ENCODE measurements at places on chromosomes 1 and 21.

- no peak for DNase-seq
Measured at GRCh38 chr1:161012420-161012819, 8.5 kb downstream of the F11R start.

DNA sequence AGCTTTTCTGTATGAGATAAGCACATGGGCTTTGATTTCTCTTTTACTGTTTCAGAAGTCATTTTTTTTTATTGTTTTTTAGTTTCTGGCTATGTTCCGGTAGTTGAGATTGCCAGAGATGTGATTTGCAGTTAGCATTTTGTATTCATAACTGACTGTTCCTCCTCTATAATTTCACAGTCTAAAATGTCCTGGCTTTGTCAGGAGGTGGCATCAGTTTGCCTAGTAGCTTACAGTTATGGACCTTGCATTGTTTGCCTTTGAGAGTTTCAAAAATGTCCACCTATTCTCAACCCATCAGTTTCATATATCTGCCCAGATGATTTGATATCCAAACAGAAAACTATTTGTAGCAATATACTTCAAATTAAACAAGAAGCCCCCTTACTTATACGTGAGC, 39.5 kb upstream of the ST6GALNAC3 start:
- no peak for DNase-seq

GRCh38 chr1:74522148-74522547, 9.7 kb upstream of the LRRC53 start:
- DNase-seq: no peak

- no peak for DNase-seq
Measured at GRCh38 chr1:164853146-164853545, 294.2 kb downstream of the PBX1 start.

DNA sequence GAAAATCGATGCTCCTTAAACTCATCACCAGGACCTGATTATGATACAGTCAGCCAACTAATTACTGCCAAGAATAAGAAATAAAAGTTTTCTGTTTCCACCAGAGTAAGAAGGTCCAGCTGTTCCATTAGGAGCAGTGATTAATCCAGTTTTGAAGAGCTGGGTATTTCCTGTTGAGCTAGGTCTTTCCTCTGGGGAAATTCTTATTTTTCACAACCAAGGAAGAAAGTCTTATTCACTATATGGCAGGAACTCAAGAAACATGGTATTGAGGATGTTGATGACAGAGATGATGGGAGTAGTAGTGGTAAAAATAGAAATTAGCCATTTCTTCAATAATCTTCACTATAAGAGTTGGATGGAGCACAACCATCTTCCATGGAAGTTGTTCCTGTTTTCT, 374.6 kb upstream of the RUNX1 start:
- DNase-seq: no peak

GRCh38 chr1:74504125-74504932, 8.1 kb downstream of the LRRC53 start:
- DNase-seq: peak; percentile 57

DNA sequence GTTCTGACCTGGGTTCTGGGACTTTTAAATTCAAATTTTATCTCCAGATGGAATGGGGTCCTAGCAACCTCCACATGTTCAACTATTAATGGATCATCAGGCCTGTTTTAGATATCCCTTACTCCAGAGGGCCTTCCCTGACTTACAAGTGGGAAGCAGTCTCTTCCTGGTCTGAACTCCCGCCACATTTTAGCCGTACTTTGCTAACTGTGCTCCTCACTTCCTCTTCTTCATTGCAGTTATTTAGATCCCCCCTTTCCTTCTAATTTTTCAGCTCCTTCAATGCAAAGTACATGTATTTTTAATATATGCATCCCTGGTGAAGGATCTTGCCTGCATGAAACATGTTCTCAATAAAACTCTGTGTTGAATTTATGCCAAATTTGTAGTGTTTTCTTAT, 3.7 kb downstream of the CD1A start:
- no peak for DNase-seq

DNA sequence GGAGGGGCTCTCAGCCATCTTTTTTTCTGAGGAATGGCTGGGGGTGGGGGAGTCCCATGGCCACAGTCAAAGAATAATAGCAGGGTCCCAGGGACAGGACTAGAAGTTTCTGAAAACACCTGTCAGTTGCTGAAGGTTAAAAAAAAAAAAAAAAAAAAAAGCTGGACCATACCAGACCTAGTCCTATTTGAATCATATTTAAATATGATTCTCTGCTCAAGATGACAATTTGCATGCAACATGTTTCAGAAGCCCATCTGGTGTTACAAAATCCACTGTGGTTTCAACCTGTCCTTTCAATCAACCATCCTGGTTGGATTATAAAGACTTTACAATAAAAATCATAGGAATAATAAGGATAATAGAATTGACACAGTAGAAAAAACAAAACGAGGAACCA, 153.7 kb downstream of the TENT5C start:
- no peak for DNase-seq

DNA sequence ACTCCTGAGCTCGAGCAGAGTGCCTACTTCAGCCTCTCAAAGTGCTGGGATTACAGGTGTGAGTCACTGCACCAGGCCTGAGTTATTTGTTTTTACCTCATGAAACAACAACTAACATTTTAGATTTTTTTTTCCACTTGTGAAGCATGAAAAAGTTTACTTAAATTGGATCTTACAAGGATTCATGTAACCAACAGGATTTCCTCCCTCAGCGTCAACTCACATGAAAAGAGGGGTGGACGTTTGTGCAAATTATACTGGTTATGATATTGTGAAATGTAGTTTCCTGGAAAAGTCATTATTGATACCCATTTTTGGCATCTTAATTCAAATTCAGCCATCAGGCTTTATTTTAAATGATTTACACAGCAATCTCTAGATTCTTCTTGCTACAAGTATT, 6.5 kb downstream of the CNST start:
- no peak for DNase-seq

DNA sequence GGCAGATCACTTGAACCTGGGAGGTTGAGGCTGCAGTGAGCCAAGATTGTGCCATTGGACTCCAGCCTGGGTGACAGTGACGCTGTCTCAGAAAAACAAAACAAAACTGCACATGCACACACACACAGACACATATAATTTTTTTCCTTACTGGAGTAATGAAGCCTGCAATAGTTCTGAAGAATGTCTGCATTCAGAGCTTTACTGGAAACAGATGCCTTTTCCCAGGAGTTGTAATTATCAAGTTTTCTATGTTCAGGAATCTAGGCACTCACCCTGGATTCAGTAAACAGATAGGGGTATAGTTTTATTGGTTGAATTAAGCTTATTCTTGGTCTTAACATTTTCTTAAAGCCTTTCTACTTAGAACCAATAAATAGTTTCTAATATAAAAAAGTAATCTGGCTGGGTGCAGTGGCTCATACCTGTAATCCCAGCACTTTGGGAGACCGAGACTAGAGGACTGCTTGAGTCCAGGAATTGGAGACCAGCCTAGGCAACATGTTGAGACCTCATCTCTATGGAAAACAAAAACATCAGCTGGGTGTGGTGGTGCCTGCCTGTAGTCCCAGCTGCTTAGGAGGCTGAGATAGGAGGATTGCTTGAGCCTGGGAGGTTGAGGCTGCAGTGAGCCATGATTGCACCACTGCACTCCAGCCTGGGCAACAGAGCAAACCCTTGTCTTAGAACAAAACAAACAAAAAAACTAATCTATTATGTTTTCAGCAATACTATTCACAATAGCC, 15.8 kb downstream of the SPEN start:
- DNase-seq: no peak

GRCh38 chr1:25874635-25875153, 814 bp downstream of the PAQR7 start:
- DNase-seq: no peak

DNA sequence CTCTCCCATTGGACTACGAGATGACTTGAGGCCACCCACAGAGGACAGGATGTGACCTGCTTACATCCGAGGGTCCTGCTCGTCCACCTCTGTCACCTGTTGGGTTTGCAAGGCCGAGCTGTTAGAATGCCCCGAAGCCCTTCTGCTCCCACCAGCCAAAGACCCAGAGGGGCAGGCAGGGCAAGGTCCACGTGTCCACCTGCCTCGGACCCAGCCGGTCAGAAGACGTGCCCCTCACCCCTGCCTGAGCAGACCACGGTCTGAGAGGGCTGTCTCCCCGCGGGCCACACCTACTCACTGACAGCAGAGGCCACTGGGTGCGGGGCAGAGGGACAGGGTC, 30.3 kb upstream of the TRAPPC10 start:
- no peak for DNase-seq

DNA sequence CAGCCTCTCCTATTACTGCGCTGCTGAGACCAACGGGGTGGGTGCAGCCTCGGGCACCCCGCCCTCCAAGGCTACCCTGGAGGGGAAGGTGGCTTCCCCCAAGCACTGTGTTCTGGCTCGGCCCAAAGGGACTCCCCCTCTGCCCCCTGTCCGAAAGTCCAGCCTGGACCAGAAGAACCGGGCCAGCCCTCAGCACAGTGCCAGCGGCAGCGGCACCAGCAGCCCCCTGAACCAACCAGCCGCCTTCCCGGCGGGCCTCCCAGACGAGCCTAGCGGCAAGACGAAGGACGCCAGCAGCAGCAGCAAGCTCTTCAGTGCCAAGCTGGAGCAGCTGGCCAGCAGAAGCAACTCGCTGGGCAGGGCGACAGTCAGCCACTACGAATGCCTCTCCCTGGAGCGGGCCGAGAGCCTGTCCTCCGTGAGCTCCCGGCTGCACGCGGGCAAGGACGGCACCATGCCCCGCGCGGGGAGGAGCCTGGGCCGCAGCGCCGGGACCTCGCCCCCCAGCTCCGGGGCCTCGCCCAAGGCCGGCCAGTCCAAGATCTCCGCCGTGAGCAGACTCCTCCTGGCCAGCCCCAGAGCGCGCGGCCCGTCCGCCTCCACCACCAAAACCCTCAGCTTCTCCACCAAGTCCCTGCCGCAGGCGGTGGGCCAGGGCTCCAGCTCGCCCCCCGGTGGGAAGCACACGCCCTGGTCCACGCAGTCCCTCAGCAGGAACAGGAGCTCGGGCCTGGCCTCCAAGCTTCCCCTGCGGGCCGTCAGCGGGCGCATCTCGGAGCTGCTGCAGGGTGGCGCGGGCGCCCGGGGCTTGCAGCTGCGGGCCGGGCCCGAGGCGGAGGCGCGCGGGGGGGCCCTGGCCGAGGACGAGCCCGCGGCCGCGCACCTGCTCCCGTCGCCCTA, 533.1 kb downstream of the KIF26B start:
- DNase-seq: no peak

DNA sequence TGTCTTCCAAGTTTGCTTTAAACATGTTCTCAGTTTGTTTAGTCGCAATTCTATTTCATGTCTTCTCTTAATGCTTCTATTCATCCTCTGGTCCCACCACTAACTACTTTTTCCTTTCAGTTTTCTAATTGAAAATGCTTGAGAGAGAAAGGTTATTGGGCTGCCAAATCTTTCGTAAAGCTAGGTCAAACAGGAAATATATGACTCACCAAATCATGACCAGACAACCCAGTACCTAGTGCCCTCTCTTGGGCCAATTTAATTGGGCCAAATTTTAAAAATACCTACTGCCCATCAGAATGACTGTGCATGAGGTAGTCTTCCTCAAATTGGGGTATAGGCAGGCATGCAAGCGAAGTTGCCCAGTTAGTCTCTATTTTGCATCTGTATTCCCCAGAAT, 295.4 kb upstream of the PBX1 start:
- DNase-seq: peak; percentile 1

GRCh38 chr1:175818929-175819328, 75.5 kb upstream of the TNR start:
- no peak for DNase-seq

DNA sequence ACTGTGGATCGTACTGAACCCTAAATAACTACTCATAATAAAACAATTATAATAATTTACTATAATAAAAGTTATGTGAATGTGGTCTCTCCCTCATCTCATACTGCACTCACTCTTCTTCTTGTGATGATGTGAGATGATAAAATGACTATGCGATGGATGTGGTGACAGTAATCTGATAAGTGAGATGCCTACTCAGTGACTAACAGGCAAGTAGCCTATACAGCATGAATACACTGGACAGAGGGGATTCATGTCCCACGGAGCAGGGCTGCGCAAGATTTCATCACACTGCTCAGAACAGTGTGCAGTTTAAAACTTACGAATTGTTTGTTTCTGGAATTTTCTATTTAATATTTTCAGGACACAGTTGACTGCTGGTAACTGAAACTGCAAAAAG, 304.0 kb downstream of the DUSP10 start:
- peak; percentile 61 for DNase-seq

DNA sequence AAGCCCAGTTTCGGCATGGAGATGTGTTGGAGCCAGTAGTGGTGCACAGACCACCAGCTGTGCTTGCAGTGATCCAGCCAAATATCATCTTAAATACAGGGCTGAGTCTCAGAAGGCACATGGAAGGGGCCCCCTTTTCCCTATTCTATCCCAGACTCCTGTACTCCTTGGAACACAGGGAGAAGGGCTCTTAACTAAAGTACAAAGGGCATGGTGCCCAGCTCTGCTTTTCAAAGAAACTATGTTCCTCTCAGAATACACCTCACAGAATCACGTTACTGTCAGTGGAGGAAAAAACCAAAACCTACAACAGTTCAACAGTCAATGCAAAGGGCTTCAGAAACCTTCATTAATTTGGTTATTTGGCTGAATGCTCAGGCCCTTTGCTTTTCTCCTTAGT, 180.6 kb upstream of the C1orf105 start:
- no peak for DNase-seq

- no peak for DNase-seq
Measured at GRCh38 chr1:211336161-211336560, 9.5 kb downstream of the TRAF5 start.

GRCh38 chr1:160436966-160437365, 36.6 kb downstream of the VANGL2 start:
- DNase-seq: no peak

DNA sequence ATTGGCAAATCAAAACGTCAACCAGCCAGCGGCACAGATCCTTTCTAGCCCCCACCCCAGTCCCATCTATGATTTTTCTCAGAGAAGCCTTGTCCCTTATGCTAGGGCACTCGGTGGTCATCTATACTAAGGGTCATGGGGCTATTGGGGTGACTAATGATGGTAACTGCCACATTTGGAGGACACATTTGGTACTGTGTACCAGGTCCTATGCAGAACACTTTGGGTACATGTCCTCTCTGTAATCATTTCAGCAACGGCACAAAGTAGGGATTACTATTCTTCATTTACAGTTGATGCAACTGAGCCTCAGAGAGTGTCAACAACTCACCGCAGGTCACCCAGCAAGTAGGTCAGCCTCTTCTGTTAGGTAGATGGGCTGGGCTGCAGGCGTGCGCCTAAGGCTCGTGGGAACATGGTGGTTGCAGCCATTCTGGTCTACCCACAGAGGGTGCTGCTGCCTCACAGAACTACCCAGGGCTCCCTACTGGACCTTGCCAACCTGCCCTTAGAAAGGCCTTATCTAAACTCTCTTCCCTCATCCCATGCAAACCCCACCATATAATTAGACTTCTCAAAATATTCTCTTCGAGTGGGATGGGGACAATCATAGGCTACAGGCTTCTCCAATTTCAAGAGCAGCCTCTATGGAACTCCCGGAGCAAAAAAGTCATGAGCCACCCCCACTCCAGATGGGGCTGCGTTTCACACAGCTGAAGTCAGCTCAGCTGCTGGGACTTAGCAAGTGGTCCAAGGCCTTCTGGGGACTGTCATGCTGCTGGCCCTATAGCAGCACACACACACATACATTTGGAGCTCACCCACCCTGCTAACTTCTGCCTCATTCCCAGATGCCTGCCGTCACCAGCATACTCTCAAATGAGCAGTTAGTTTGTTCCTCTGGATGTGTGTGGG, 5.8 kb upstream of the SDHB start:
- DNase-seq: peak; percentile 83

Measured in cardiac muscle cell (in vitro differentiated cells and primary cell).